GM04504 (cell line): ENCODE measurements at places on chromosomes 3 and 15.
A peak's percentile ranks its signal among the peaks of the same experiment; 100 is the strongest.

DNA sequence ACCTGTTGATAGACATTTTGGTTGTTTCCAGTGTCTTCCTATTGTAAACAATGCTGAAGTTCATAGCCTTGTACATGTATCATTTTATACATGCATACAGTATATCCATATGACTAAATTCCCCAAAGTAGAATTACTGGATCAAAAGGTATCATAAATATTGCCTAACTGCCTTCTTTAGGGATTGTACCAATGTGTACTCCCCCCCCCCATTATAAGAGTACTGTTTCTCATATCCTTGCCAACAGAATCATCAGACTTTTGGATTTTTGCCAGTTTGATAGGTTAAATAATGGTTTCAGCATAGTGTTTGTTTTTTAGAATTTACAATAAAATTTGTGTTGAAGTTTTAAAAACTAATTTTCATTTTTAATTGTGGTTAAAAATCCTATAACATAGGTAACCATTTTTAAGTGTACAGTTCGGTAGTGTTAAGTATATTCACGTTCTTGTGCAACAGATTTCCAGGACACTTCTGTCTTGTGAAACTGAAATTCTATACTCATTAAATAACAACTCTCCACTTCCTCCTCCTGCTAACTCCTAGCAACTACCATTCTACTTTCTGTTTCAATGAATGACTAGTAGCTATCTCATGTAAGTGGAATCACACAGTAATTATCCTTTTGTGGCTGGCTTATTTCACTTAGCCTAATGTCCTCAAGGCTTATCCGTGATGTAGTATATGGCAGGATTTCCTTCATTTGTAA lies 30.8 kb upstream of the MAP3K13 start:
- DNase-seq: peak; percentile 32

- DNase-seq: no peak
These were observed 618.5 kb upstream of the BCHE start for GRCh38 chr3:166455744-166456143.

DNA sequence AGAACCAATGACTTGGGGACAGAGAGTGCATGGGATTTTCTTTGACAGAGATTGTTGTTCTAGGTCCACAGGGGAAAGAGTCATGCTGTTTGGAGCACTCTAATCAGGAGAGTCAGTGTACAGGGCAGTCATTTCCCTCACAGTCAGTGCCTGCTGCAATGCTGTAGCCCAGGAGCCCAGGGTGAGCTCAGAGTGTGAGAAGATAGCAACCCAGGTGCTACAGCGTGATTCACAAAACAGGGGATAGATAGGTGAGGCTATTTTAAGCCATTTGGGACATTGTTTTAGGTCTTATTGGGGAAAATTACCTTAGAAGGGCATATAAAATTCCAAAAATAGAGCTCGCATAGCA lies 37.3 kb downstream of the LNP1 start:
- no peak for DNase-seq

- DNase-seq: no peak
These were observed 445.5 kb upstream of the TBL1XR1 start for GRCh38 chr3:177642804-177643125.

DNA sequence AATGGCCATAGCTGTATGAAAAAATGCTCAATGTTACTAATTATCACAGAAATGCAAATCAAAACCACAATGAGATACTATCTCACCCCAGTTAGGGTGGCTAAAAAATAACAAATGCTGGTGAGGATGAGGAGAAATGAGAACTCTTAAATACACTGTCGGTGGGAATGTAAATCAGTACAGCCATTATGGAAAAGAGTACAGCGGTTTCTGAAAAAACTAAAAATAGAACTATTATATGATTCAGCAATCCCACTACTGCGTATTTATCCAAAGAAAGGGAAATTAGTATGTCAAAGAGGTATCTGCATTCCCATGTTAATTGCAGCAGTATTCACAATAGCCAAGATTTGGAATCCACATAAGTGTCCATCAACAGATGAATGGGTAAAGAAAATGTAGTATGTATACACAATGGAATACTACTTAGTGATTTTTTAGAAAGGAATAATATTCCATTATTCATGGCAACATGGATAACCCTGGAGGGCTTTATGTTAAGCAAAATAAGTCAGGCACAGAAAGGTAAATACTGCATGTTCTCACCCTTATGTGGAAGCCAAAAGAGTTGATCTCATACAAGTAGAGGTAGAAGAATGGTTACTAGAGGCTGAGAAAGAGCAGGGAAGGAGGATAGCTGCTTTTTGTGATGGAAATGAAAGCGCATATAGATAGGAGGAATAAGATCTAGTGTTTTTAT lies 35.0 kb downstream of the SERP1 start:
- DNase-seq: no peak

DNA sequence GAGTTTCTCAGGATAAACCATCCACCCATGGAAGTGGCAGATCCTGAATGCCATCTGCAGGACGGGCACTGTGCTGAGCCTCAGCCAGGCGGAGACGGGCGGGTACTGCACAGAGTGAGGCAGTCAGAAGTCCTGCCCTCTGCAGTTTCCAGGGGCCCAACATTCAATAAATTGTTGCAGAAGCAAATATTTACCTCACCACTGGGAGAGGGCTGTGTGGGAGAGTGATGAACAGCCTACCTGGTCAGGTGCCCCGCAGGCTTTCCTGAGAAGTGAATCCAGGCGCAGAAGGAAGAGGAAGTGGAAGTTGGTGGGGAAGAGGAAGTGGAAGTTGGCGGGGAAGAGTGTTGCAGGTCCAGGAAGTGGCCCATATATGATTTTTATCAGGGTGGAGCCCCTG lies 100.8 kb downstream of the SLCO3A1 start:
- no peak for DNase-seq

GRCh38 chr3:87694678-87695077 lies 364.1 kb downstream of the CGGBP1 start:
- DNase-seq: no peak

DNA sequence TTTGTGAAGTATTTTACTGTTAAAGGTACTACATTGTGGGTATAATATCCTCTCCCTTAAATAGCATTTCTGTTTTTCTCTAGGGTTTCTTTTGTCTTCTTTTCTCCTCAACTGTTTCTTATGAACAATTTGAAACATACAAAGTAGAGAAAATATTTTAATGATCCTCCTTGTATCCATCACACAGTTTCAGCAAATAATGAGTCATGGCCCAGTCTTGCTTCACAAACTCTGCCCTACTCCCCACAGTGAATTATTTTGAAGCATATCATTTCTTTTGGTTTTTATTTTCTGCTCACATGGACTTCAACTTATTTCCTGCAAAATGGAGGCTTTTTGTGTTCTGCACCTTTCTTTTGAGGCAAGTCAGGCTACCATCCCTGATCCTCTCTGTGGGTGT lies 6.1 kb upstream of the SCAANT1 start:
- DNase-seq: no peak

- no peak for DNase-seq
These were observed 81.3 kb upstream of the NEDD4 start for GRCh38 chr15:56074481-56075265.

DNA sequence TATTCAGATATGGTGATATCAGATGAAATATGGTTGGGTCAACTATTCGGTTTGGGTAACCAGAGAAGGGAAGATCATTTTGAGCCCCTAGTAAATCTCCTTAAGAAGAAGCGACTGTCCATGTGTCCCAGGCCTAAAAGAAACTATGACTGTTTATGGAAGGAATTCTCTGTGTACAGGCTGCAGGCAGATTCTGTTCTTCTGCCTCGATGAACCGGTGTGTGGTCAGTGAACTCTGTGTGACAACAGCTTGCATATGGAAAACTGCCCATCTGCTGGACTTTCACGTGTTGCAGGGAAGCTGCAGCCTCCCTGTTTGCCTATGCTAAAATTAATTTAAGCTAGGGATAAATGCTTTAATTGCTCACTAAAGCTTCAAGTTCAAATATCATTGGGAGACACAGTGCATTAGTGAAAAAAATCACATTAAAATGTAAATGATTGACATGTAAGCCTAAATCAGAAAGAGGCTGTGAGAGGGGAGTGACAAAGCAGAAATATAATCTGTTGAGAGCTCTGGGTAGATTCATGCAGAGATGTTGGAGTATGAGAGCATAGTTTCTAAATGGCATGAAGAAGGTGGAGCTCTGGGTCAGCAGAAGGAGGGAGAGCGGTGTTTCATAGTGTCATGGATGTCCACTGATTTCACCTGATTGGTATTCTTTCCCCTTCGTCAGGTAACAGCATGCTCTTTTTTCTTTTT lies 65.4 kb upstream of the PFN2 start:
- DNase-seq: no peak

DNA sequence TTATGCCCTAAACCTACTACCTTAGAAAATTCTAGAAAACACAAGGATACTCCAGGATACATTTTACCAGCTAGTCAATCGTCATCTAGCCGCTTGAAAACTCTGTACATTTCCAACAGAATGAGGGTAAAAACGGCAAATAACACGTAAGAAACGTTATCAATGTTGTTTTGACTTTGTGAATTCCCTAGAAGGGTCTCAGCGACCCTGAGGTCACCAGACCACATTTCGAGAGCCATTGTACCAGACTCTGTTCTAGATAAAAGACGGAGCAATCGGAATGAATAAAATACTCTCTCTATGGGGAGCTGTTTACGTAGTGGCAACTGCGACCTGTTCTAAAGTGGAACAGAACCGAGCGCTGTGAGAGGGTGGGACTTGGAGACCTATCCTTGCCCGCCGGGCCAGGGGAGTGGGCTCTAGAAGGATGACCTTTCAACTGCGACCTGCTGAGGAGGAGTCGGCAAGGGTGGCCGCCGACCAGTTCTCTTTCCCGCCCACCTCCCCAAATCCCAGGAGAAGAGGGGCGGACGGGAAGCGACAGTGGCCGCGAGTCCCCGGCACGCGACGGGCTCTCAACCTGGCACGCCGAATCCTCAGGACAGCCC lies 778 bp upstream of the AP4E1 start:
- no peak for DNase-seq

- DNase-seq: no peak
These were observed 130.0 kb upstream of the NR2F2 start for GRCh38 chr15:96200357-96200967.

GRCh38 chr15:75966073-75966472 lies 46.2 kb downstream of the NRG4 start:
- DNase-seq: no peak

- no peak for DNase-seq
These were observed 49.8 kb downstream of the KBTBD12 start for GRCh38 chr3:127964816-127965215.

GRCh38 chr15:40270246-40270995 lies 12.4 kb downstream of the ANKRD63 start:
- DNase-seq: no peak

GRCh38 chr3:122307976-122308375 lies 17.1 kb upstream of the CSTA start:
- DNase-seq: no peak
